ENCODE measurements at places on chromosomes 11 and 22.

GRCh38 chr11:130527636-130528297, 79.3 kb downstream of the ADAMTS15 start:
- peak; percentile 42 for DNase-seq

GRCh38 chr11:1931341-1932104, 12.0 kb downstream of the TNNT3 start:
- DNase-seq = peak; percentile 16

DNA sequence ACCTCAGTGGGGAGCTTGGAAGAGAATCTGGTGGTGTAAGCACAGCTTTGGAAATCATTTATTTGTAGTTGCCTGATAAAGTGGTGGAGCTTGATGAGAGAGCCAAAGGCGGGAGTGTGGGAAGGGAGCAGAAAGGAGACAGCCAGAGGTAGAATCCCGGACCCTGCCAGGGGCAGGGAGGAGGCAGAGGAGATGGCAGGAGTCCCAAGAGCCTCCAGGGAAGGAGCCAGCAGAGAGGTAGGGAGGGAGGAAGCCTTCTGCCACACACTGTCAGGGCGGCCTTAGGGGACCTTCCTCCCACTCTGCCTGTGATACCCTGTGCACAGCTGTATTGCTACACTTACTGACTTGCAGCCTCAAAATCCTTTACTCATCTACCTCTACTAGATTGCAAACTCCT, 15.4 kb downstream of the SCUBE2 start:
- DNase-seq = no peak

DNA sequence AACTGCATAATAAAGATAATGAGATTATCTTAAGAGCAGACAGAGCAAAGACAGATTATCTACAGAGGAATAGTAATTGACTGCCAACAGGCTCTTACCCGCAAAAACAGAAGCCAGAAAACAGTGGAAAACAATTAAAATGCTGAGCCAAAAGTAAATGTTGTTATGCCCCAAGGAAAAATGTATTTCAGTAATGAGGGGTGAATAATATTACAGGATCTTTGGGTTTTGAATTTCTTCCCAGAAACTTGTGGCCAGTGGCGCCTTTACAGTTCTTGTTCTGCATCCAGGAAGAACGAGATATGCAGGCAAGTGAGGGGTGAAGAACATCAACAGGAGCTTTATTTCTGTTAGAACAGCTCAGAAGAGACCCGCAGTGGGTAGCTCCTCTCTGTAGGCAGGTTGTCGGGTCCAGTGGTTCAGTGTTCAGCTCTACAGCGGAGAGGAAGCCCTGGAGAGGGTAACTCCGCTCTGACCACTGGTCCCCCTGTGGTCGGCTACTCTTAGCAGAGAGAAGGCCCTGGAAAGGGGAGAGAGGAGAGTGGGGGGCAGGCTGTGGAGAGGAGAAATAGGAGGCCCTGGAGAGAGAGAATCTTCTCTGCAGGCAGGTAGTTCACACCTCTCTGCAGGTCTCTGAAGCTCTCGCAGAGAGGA, 51.8 kb upstream of the SC5D start:
- DNase-seq = no peak

- peak; percentile 44 for DNase-seq
Measured at GRCh38 chr11:114367244-114367957, 32.9 kb downstream of the C11orf71 start.

- peak; percentile 56 for DNase-seq
Measured at GRCh38 chr11:57349491-57350274, 11.5 kb downstream of the P2RX3 start.

All from SJSA1 (cell line).